T-helper 2 cell treated with Interferon-gamma antibody and Interleukin-4, amounts not matched to agents 5 μg/mL and 100 μg/mL, for 36 hours (primary cell): ENCODE measurements at places on chromosomes 5 and 9.
A peak's percentile ranks its signal among the peaks of the same experiment; 100 is the strongest.

DNA sequence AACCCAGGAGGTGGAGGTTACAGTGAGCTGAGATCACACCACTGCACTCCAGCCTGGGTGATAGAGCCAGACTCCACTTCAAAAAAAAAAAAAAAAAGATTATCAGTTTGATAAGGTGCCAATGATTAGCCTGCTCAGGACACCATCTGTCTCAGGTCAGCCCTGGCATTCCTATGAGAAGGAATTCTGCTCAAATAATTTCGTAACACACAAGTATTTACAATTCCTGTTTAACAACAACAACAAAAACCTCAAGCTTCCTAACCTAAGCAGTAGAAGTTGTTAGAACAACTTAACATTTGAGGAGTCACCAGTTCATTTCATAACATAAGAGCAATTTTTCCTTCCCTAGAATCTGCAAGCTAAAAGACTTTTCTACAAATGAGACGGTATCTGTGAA is 85.0 kb downstream of the LHFPL2 start:
- DNase-seq: no peak

GRCh38 chr5:175054243-175054642 is 329.9 kb downstream of the MSX2 start:
- DNase-seq: no peak

DNA sequence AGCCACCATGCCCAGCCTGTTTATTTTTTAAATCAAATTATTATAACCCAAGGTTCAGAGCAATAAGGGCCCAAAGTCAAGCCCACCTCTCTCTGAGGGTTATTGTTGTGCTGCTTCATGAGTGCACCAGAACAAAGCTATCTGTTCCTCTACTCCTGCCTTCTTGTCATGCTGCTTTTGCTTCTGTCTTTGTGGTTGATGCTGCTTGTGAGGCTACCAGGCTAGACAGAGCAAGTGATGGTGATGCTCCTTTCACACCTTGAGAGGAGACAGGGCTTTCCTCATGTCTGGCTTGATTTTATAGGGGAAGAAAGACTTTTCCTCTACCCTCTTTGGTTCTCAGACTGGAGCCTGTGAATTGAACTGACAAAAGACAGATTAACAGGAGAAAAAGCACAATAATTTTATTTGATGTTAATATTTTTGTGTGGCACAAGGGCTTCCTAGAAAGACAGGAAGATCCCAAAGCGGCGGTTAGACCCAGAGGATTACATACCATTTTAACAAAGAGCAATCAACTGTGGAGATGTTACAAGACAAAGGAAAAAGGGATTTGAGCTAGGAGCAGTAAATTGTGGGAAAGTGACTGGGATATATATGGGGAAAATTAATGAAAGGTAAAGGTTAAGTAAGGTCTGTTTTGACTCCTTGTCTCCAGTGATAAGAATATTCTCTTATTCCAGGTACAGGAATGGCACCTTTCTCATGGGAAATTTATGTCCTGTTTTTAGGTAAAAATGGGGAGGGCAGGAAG is 4.4 kb upstream of the CD180 start:
- no peak for DNase-seq

DNA sequence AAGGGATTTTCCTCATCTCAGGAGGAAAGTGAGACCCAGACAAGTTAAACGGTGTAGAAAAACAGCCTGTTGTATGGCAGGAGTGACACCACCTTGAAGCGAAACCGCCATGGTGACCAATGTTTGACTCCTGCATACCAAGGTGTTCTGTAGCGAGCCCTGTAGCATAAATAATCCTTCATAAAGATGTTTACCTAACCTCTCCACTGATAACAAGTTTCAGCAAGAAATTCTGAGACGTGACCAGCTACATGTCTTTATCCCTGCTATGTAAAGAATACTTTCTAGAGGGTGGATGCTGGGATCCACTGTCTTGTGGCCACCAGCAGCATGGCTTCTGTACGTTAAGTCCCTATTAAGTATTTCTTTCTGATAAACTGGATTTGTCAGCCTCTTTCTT is 148.1 kb downstream of the MPDZ start:
- DNase-seq: no peak

DNA sequence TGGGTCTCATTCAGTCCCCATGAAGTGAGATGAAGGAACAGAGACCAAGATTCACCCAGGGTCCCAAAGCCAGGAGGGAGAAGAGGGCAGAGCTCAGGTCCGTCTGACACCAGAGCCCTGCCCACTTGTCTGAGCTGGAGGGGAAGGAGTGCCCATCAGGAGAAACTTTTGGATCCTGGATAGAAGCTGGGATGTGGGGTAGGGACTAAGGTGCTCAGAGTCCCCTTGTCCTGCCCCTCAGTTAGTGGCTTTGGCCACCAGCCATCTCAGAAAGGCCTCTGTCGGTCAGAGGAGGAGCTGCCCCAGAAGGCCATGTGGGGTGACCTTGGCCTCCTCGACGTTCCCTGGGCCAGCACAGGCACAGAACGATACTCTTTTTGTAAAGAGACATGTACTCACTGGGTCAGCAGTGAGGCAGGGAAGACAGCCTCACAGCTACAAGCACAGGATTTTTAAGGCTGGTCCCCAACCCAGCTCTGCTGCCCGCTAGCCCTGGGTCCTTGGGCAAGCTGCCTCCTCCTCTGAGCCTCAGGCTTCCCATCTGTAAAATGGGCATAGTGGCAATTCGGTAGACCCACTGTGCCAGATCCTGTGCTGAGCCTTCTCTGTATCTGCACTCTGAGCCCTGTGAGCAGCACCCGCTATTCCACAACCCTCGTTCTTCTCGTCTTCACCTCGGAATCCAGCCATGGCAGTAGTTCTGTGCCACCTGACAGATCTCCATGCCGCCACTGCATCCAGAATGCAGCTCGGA is 49.4 kb downstream of the C9orf50 start:
- DNase-seq: no peak

DNA sequence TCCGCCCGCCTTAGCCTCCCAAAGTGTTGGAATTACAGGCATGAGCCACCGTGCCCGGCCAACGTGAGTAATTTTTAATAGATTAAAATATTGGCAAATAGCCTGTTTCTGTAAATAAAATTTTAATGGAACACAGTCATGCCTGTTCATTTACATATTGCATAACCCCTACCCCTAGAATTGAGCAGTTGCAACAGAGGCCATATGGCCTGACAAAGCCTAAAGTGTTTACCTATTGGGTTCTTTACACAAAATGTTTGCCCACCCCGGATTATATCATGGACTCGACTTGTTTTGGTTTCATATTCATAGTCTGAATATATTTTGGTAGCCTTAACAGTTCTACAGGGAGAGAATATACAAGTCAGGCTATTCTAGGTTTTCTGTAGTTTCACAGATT is 5.3 kb downstream of the NSA2 start:
- no peak for DNase-seq

- no peak for DNase-seq
Observed at GRCh38 chr9:33858423-33858822, 41.5 kb downstream of the UBE2R2 start.

- no peak for DNase-seq
Observed at GRCh38 chr9:118165451-118165850, 461.2 kb downstream of the TLR4 start.

GRCh38 chr9:136516191-136516654 is 29.6 kb downstream of the NOTCH1 start:
- no peak for DNase-seq

GRCh38 chr9:134127616-134128015 is 8.3 kb upstream of the WDR5 start:
- DNase-seq: no peak

- peak; percentile 65 for DNase-seq
Observed at GRCh38 chr5:133111299-133111698, 59.5 kb downstream of the HSPA4 start.

DNA sequence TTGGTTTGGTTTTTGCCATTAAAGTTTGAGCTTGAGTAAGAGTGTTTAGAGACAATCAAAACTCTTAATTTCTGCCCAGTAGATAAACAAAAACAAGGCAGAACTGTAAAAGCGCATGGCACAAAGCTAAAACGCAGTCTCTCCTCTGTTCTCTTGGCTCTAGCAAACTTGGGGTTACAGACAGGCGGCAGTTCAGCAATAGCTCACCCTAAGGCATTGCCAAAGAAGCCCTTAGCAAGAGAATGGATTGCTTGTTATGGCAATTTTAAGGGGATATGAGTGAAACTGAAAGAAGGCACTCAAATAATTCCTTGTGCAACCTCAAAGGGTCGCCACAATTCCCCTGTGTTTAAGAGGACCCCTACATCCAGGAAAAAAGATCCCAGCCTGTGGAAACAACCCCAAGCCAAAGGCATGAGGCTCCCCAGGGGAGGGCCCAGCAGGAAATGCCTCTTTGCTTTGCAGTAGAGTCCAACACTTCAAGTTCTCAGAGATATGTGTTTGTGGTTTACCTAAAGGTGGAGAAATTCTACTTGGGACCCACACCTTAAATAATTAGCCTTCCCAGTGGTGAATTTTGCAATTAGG is 317.0 kb upstream of the MPDZ start:
- DNase-seq: no peak

DNA sequence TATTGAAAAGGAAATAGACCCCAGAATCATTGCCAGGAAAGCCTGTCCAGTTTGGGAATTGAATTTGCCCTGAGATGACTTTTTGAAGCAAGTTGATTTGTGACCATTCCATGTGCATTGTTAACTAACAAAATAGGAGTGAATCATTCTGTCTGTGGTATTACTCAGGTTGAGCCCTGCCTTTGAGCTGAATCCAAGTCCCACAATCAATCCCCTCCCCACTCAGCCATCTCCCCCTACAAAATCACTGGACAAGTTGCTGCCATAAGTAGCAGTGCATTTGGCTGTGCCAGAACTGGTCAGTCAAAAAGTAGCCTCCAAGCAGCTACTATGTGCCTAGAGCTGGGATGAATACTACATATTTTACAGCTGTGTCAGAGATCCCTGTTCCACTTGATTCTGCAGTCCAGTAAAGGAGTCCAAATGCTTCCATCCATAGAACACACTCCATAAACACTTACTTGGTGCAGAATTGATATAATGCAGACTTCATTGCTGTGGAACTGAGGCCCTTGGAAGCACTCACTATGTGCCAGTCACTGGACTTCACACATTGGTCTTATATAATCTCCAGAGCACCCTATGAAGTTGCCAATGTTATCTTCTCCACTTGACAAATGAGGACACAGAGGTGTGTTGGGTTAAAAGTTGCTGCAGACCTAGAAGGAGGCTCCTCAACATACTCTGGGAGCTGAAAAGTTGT is 96.1 kb downstream of the ZNF462 start:
- DNase-seq: no peak

GRCh38 chr5:54580997-54581811 is 63.6 kb downstream of the SNX18 start:
- DNase-seq: no peak

DNA sequence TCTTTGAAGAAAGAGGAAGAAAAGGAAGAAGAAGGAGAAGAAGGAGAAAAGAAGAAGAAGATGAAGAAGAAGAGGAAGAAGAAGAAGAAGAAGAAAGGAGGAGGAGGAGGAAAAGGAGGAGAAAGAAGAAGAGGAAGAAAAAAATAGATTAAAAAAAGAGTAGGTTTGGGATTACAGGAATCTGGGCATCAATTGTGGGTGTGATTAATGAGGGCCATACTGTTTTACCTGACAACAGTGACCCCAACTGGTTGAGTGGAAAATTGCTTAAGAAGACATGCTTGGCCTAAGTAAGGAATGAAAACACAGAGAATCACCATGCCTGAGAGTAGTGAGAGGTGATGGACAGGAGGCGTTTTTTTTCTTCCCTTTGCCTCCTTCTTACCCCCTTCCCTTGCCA is 114.6 kb downstream of the FAM170A start:
- no peak for DNase-seq

GRCh38 chr5:85428426-85428934 is 1043.8 kb upstream of the EDIL3 start:
- DNase-seq: no peak

DNA sequence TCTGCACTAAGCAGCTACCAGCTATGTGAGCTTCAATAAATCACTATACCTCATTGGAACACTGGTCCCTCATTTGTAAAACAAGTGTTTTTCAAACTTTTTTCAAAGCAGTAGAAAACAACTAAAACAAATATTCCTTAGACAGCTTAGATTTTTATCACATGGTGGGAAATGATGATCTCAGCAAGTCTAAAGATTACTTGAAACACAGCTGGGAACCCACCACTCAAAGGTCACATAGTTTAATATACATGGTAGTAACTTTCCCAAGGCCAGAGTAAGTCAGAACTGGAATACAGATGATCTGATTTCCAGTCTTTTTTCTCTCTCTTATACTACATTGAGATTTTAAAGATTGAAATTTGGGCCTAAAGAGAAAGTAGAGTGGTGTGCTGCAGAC is 850 bp upstream of the C6 start:
- DNase-seq: no peak

GRCh38 chr9:89382026-89382986 is 64.0 kb downstream of the SECISBP2 start:
- peak; percentile 23 for DNase-seq

DNA sequence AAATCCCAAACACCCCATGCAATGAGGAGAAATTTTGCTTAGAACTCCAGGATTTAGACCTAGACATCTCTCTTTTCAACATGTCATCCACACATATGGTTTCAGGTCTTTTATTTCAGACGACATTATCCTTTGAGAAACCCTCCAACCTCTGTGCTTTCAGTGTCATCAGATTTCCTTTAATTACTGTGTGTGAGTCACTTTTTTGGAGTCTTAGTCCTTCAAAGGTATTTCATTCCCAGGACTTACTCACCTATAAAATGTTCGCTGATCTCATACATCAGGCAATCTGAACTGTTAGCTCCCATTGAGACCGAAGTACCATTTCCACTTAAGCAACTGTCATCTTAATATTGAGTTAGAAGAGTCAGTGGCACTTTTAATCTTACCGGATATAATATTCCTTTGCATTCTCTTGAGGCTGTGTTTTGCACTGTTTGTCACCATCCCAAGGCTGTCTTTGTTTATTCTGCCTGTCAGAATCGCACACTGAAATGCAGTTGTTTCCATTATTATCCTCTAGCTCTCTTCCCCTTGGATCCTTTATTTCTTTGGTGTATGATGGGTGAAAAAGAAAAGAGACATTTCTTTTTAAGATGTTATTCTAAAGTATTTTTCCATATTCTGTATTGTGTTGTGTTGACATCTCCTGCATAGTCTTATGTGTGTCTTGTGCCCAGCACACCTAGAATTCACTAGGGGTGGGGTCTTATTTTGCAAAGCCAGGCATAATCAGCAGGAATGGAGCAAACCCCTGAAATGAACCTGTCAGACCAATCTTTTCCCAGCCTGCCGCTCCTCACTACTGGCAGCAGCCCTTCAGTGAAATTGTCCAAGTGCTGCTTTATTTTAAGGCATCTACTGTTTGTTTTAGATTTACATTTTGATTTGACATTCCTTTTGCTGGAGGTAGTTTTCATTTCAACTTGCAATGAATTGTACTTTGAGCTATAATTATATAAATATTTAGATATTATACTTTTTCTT is 155.4 kb downstream of the PAM start:
- no peak for DNase-seq

DNA sequence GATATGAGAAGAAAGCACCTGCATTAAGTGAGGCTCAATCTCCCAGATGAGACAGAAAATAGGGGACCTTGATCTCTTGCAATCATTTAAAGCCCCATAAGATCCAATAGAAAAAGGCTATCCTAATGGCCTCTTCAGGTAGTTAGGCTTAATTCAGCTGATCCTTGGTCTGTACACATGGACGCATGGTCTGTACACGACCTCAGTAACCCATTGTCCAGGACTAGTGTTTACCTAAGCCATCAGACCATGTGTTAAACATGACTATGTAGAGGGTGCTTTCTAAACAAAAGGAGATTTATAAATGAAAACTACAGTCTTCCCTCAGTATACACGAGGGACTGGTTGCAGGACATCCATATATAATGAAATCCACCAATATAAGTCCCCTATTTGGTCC is 7.5 kb downstream of the MARCHF3 start:
- DNase-seq: no peak
